T47D (cell line): ENCODE measurements at places on chromosomes 4 and X.

DNA sequence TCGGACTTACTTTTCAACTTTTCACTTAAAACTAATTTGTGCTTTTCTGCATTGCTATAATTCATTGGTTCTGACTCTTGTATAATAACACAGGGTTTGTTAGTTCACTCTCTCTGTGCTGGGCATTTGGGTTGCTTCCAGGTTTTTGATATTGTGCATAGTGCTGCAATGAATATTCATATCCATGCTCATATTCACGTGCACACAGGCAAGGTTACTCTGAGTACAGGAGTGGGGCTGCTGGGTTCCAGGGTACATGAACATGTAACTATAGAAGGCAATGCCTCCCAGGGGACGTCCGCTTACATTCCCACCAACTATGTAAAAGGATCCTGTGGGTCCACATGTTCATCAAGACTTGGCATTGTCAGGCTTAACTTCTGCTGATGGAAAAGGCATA lies 117.2 kb downstream of the ADGRA3 start:
- DNase-seq, result no peak

DNA sequence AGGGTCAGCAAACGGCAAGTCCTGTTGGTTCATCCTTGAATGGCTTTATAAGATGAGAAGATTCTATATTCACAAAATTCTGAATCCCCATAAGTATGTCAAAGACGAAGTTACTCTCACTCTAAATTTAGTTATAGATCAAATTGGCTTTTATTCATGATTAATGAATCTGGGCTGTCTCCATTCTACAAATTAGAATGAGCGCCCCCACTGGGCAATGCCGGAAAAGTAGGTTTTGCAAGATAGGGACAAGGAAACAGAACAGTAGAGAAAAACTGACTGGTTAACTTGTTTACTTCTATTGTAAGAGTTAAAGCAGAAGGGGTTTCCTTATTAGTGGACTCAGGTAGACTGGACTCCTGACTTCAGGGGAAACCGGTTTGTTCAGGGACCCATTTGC lies 100.3 kb downstream of the F11 start:
- no peak for DNase-seq

- DNase-seq, result no peak
Measured at GRCh38 chr4:169054879-169055278, 44.8 kb upstream of the CBR4 start.

DNA sequence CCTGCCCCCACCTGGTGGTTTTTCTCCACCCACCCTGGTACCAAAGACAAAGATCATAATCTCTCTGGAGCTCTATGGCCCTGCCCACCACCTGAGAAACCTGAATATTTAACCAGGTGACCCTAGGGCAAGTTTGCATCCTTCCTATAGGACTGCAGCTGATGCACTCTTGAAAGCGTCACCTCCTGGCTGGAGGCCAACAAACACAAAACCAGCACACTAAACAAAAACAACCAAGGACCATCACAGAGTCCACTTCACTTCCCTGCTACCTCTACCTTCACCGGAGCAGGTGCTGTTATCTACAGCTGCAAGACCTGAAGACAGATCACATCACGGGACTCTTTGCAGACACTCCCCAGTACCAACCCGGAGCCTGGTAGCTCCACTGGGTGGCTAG lies 296.7 kb upstream of the FGF13 start:
- no peak for DNase-seq

GRCh38 chr4:93407493-93408275 lies 420.9 kb upstream of the ATOH1 start:
- DNase-seq, result no peak

- no peak for DNase-seq
Measured at GRCh38 chrX:153844509-153845082, 14.3 kb upstream of the PDZD4 start.

DNA sequence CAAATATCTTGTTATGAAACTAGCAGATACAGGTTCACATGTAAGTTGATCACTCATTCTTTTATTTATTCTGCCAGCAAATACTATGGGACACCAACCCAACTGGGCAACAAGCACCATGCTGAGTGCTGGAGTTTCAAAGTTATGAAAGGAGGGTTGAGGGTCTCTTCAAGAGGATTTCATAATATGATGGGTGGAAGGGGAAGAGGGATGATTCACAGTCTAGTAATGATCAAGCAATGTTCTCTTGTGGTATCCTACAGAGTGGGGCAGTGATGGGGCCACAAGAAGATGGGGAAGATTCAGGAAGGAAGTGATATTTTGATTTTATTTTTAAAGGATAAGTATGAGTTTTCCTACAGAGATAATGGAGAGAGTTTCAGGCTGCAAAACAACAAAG lies 46.2 kb upstream of the TXK start:
- DNase-seq, result no peak

DNA sequence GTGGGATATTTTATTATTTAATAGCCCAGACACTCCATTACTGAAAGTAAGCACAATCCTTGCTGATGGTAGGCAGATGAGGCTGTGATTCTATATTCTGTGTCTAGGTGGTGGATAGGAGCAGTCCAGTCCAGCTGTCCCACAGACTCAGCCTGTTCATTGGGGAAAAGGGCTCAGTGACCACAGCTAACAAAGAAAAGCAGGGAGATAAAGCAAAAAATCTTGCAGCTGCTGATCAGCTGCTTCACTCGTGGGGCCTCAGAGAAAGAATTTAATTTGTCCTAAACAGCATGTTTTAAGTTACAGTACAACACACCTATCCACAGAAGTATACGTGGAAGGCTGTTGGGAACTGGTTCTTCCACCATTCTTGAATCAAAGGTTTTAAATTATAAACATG lies 40.7 kb upstream of the ANK2 start:
- no peak for DNase-seq

DNA sequence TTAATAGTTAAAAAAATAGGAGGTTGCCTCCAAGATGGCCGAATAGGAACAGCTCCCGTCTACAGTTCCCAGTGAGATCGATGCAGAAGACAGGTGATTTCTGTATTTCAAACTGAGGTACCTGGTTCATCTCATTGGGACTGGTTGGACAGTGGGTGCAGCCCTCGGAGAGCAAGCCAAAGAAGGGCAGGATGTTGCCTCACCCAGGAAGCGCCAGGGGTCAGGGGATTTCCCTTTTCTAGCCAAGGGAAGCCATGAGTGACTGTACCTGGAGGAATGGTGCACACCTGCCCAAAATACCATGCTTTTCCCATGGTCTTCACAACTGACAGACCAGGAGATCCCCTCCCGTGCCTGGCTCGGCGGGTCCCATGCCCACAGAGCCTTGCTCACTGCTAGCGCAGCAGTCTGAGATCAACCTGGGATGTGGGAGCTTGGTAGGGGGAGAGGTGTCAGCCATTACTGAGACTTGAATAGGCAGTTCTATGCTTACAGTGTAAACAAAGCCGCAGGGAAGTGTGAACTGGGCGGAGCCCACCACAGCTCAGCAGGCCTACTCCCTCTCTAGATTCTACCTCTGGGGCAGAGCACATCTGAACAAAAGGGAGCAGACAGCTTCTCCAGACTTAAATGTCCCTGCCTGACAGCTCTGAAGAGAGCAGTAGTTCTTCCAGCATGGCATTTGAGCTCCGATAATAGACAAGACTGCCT lies 47.5 kb downstream of the PPA2 start:
- no peak for DNase-seq

DNA sequence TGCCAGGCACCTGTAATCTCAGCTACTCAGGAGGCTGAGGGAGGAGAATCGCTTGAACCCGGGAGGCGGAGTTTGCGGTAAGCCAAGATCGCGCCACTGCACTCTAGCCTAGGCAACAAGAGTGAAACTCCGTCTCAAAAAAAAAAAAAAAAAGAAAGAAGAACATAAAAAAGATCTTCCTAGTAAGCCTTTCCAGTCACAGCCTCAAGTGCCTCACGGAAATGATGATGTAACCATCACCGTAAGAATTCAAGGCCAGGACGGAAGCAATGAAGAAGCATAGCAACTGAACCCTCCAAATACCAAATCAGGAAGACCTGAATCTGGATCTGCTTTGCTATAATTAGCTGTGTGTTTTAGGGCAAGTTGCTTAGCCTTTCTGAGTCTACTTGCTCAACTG lies 28.8 kb downstream of the RBM47 start:
- DNase-seq, result no peak

DNA sequence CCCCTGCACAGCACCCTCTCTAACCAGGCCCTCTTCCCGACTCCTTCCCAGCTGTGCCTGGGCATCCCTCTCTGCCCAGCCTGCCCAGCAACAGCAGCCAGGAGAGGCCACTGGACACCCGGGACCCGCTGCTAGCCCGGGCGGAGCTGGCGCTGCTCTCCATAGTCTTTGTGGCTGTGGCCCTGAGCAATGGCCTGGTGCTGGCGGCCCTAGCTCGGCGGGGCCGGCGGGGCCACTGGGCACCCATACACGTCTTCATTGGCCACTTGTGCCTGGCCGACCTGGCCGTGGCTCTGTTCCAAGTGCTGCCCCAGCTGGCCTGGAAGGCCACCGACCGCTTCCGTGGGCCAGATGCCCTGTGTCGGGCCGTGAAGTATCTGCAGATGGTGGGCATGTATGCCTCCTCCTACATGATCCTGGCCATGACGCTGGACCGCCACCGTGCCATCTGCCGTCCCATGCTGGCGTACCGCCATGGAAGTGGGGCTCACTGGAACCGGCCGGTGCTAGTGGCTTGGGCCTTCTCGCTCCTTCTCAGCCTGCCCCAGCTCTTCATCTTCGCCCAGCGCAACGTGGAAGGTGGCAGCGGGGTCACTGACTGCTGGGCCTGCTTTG lies 1.1 kb downstream of the AVPR2 start:
- no peak for DNase-seq

DNA sequence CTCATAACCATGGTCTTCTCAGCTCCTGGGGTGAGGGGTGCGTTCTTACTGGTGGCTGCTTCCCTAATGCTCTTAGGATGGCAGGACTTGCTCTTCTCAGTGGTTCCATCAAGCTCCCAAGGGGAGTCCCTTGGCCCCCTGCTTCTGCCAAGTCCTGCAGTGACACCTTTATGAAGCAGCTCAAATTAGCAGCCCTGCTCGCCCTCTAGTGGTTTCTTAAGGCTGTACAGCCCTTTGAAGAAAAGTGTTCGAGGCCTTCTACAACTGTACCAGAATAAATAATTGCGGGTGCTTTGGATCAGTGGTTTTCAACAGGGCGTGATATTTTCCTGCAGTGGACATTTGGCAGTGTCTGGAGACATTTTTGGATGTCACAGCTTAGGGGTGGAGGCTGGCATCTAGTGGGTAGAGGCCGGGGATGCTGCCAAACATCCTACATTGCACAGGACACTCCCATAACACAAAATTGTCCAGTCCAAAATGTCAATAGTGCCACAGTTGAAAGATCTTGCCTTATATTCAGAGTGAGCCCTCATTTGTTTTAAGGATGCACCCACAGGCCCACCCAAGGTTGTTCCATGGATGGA lies 204.7 kb upstream of the S100G start:
- DNase-seq, result peak; percentile 78

DNA sequence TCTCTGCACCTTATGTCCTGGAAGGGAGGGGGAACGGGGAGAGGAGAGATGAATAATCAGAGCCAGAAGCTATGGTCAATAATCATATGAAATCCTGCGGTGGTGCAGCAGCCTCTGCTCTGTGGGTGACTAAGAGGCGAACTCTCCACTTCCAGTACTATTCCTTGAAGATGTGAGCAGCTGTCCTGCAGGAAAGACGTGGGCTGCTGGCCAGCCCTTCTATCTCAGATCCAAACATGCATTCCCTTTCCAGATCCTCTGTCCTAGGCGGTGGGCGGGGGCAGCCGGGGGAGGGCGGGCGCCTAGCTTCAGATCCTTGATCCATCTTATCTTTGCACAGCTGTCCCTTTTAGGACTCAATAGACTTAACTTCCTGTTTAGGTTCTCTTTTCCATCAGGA lies 34.5 kb downstream of the SPINK2 start:
- DNase-seq, result no peak

DNA sequence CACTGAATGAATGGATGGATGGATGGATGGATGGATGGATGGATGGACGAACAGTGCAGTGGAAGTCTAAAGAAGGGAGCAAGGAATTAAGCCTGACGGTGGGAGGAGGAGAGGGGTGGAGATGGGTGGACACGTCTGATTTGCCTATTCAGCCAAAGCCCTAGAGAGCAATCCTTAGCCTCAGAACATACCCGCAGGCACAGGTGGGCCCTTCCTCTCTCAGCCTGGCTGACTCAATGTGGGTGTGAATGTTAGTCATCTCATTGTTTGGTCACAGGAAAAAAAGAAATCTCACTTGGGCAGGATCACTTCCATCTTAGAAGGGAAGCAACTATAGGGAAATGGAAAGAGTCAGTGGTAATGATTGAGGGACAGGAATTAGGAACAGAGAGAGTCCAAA lies 165.9 kb downstream of the PJA1 start:
- DNase-seq, result no peak

- no peak for DNase-seq
Measured at GRCh38 chr4:165175879-165176278, 31.5 kb upstream of the KLHL2 start.

GRCh38 chrX:131728295-131729145 lies 184.6 kb downstream of the OR13H1 start:
- no peak for DNase-seq

DNA sequence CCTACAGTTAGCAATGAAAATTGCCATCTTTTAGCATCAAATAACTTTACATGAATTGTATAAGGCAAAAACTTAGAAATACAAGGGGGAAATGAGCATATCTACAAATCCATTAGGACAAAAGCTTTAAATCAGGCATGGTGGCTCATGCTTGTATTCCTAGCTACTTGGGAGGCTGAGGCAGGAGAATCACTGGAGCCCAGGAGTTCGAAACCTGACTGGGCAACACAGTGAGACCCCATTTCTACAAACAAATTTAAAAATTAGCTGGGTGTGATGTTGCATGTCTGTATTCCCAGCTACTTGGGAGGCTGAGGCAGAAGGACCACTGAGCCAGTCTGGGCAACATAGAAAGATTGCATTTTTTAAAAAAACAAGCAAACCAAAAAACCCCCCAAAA lies 61.3 kb downstream of the EIF4E start:
- DNase-seq, result no peak

DNA sequence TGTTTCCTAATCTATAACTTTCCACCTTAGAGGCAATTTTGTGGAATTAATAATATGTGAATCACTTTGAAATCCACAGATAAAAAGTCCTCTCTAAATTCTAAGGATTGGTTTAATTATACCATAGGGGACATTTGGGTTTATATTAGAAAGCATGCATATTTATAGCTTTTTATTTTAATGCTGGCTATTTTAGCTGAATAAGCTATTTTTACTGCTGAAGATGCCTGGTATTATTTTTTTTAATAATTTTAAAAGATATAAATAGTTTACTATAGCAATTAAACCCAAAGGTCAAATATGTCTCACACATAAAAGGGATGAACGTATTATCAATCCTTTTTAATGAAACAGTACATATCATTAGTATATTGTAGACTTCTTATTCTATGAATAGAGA lies 415.4 kb downstream of the MAGEB5 start:
- no peak for DNase-seq

DNA sequence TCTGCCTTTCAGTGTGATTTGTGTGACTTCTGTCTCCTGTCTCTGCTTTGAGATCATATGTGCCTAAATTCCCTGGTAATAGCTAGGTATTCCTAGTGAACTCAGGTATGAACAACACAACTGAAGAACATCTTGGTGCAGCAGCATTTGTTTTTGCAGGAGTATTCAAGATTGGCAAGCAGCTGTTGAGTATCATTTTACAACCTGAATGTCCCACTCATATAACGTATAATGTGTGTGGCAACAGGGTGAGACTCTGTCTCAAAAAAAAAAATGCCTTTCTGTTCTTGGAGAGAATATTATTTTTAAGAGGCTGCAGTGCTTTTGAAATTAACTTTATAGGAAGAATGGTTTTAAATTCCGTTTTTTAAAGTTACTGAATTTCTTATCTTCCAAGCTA lies 7.7 kb downstream of the LSM6 start:
- DNase-seq, result no peak
